Non-pigmented ciliary epithelial cell (primary cell): ENCODE measurements at places on chromosomes 16 and 17.

DNA sequence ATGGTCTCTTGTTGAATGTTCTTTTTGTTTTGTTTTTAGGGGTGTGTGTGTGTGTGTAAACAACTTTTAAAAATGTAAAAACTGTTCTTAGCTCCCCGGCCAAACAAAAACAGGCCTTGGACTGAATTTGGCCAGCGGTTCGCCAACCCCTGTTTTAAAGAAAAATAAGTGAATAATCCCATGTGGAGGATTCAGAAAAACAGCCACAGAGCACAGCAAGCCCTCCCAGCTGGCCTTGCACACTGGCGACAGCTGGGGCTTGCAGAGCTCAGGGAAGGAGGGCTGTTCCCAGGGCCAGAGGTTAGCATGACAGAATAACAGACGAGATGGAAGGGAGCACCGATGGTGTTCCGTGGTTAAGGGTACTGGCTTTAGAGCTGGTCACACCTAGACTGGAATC, 39.0 kb downstream of the EMP2 start:
- no peak for DNase-seq

DNA sequence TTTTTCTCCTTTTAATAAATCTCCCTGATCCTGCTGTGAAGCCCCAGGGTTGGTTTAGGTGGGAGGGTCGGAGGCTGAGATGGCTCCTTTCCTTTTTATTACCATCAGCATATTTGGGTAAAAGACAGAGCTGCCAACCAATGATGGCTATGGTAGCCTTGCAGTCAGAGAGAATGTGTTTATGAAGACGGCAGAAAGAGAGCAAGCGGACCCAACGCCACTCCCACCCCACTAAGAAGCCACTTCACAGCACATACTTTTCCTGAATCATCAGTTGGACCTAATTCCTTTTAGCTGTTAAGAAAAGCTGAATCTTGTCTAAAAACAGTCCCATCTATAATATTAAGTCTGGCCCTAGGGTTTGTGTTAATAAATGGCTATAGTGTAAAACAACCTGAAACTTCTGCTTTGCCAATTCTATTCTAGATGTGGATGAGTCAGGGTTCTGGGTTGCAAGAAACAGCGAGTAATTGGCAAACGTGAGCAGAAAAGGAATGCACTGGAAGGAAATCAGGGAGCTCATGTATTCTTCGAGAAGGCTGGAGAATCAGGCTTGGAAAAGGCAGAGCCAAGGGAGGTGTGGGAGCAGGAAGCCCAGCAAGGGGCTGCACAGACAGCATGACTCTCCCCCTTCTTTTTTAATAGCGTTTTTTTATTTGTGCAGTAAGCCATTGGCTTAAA, 34.0 kb upstream of the PRKCA start:
- peak; percentile 56 for DNase-seq

GRCh38 chr17:61164517-61164916, 235.1 kb upstream of the TBX2 start:
- DNase-seq = no peak

DNA sequence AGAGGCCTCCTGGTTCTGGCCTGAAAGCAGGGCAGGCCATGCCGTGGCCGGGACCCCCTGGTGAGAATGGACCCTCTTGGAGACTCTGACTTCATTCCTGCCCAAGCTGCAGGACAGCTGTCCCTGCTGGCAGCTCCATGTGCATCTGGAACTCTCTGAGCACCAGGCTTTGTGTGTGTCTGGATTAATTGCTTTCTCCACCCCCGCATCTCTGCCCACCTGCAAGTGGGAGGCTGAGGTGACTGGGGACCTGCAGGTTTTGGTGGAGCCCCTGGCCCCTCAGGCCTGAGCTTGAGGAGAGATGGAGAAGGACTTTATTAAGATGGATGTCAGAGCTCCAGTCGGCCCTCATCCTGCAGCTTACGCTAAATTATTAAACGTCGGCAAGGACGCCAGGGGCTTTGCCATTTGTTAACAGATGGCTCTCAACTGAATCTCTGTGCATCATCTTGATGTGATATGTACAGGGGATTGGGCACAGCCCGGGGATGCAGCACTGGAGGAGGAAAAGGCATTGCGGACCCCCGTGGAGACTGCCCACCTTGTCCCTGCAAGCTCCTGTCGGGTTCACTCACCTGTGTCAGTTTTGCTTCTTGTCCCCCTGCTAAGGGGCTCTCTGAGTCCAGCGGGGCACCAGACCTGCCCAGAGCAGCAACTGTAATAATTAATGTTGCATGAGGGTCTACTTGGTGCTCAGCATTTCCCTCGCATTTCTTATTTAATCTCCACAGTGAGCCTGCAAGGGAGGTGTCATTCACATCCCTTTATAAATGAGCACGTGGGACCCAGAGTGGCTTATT, 154.1 kb upstream of the RPL38 start:
- DNase-seq = no peak

- DNase-seq = no peak
Measured at GRCh38 chr17:28703552-28704218, 8.0 kb downstream of the PROCA1 start.

DNA sequence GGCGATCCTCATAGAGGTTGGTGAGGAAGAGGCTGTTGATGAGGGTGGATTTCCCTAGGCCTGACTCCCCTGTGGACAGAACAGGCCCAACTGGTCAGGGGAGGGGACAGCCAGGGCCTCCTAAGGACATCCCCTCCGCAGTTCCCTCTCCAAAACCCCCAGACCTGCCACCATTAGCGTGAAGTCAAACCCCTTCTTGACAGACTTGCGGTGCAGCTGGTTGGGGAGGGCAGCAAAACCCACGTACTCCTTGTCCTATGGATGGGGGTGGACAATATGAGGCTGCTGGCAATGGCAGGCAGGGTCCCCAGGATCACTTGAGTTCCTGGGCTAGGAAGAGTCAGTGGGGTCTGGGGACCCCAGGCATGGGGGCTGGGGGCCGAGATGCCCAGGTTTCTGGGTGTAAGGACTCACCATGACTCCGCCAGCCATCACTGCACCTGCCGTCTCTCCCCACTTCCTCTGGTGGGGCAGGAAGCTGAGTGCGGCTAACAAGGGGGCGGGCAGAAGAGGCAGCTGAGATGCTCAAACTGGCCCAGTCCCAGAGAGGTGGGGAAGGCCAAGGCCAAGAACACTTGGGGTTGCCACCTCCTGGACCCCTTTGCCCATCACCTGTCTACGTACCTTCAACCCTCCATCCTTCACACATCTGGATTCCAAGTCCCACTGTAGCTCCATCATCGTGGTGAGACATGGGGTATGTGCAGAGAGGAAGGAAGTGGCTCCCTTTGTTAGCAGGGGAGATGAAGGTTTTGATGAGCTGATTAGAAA, at the start of gene SEPTIN1:
TSS of gene SEPTIN1 (minus strand) at position 451 of the 771 bp plus-strand sequence. CDS start at position 432, 19 bp downstream.
- DNase-seq = no peak
